RWPE1 (cell line): ENCODE measurements at places on chromosomes 6 and 20.

DNA sequence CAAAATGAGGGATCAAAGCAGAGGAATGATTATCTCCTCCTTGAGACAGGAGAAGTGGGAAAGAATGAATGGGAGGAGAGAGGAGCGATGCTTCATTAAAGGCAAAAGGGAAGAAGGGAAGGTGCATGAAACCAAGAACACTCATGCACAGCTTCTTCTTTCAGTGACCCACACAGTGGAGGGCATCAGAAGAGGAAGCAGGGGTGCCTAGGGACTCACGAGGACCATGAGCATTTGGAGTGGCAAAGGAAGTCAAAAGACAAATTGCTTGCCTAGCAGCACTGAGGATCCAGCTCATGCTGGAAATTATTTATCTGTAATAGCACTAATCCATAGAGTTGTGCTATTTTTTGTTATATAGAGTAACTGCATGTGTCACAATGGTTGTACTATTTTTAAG is 66.1 kb downstream of the SMLR1 start:
- DNase-seq = no peak

DNA sequence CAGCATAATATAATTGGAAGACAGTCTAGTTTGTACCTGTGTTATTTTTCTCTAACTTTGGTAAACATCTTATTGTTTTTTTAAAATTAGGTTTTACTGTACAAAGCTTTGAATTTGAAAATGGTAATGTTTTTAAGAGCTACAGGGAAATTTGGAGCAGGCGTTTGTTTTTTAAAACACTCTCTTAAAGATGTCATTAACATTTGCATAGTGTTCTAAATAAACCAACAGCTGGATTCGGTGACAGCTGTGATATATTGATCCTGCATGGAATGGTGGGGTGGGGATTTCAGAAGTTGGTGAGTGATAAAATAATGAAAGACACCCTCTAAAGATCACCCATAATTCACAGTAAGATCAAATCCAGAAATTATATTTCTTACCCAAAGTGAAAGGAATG is 97.9 kb upstream of the PRL start:
- DNase-seq = no peak

DNA sequence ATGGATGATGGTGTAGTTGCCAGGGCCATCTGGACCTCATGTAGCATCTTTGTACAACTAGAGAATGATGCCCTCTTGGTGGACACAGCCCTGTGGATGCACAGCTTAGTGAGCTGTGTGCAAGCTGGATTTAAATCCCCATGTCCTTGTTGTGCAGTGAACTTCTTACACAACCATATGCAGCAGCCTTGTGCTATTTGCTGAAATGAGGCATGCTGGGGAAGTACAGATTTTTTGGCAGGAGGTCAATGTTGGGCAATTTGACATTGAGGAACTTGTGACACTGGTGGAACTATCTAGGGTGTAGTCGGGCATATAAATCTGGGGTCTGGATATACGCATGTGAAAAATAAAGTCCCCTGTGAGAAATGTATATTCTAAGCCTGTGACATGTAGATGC is 5.8 kb upstream of the CDC5L start:
- DNase-seq = no peak

DNA sequence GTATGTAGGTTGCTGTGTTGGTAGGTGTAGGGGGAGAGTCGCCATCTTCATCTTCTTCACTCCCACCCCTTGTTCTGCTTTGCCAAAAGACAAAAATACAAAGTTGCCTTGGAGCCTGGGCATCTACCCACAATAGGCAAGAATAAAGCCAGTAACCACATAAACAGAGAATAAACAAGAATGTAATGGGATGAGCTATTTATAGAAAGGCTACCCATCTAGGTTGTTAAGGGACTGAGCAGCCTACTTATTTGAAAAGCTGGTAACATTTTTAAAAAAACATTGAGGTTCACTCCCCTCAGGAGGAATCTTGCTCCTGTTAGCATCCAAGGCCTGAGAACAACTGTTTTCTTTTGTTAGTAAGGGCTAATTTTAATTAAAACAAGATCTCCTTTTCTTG is 301.4 kb upstream of the STXBP5 start:
- no peak for DNase-seq

DNA sequence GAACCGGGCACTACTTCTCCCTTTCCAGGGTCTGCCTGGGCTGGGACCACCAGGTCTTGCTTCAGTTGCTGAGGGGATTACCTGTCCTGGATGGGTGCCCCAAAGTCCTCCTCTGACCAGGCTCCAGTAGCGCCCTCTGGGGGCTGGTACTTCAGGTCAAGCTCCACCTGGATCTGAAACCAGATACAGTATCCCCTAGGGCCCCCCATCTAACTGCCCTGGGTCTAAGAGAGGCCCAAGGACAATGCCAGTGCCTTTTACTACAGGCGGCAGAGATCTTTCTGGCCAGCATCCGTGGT is 11.2 kb upstream of the SPAG4 start:
- DNase-seq = no peak

GRCh38 chr20:14431568-14431967 is 94.2 kb upstream of the FLRT3 start:
- DNase-seq = no peak

DNA sequence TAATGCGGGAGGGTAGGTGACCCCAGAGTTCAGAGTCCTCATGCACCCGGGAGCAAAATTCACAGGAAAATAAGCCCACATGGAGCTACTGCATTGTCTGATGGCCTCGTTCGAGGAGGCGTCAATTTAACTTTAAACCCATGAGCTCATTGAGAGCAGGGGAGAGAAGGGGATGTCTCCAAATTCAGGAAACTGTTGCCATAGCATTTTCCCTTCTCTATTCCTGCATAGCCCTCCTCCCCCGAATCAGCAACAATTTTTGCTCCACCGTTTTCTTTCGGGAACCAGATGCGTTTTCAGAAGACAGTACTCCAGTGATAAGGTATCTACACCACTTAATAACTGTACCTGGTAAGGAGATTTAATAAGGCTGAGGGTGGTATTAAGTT is 324 bp upstream of the LAMP5 start:
- no peak for DNase-seq

DNA sequence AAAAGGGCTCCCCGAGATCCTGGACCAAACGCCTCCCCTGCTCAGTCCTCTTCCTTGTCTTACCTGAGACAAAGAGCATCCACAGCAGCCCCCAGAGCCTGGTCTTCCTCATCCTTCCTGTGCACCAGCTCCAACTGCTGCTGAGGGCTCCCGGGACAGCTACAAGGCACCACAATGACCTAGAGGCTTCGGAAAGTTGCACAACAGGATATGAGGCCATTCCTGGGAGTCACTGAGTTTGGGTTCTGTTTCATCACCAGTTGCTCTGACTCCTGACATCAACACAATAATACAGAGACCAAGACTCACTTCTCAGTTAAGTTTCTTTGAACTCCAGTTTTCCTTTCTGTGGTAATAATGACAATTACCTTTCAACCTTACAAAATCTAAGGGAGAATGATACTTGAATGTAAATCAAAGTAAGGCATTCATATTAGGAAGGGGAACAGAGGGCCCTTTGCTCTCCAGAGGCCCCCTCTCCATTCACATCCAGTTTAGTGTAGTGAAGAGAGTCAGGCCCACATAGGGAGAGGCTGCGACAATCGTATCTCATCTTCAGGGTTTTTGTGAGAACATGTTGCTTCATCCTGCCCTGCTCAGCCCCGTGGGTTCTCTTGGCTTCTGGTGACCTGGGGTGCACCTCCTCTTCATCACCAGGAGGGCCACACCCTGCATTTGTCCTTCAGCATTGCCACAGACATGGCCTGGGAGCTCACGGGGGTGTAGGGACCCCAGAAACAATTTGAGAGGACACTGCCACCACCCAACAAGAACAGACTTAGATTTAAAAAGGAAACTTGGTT is at the start of gene TREM1:
TREM1 (minus strand) TSS at position 139 of the 803 bp plus-strand sequence; CDS start at position 112, 27 bp downstream.
- DNase-seq = peak; percentile 73

DNA sequence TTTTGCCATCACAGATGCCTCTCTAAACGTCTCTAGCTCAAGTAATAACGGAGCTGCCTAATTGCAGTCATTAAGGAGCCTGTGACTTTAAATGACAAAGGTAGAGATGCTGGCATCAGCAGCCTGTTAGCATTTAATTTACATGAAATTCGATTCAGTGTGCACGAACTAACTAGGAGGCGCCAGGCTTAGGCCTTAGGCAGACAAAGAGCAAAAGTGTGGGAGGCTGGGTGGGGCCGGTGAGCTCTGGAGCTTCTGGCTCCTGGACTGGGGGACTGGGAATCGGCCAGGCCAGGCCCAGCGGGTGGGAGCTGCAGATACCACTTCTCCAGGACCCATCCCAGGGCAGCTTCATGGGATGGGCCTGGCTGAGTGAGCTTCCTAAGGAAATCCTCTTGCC is 170.0 kb upstream of the AGPAT4 start:
- no peak for DNase-seq

DNA sequence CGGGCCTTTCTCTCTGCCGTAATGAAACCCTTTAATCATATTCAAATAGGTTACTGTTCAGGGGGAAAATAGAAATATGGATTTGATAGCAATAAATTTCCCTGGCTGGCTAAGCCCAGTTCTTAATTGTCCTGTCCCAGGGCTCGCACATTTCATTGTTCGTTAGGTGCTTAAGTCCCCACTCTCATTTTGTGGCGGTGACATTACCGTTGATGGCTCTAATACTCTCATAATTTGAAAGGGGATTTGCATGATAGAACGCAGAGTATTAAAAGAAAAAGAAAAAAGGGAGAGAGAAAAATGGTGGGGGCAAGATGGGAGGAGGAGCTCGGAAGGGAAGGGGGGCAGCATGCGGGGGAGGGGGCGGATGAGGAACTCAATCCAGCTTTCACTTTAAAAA is 79.1 kb upstream of the FOXP4 start:
- DNase-seq = no peak

DNA sequence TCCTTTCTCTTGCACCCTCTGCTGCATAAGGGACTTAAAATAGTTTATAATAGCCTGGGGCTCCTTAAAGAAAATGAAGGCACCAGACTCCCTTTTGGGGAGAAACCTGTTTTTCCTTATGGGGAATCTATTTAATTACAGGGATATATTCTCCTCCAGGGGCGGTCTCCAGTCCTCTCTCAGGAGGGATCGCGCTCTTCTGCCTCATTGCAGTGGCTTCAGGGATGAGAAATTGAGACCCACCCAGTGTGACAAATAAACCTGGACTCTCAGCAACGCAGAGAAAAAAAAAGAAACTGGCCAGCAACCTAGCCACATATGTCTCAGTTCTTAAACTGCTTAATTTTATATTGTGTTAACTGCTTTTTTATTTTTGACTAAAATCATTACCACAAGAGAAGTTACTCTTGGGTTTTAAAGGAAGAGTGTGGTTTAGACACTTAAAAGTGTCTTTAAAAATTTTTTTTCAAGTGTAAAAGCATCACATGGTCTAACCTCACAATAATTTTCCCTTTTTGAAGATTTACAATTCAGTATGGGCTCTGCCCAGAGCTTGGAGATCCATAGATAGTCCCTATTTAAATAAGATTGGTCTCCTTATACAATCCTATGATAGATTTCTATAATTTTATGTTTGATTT is 11.7 kb upstream of the GOPC start:
- no peak for DNase-seq

DNA sequence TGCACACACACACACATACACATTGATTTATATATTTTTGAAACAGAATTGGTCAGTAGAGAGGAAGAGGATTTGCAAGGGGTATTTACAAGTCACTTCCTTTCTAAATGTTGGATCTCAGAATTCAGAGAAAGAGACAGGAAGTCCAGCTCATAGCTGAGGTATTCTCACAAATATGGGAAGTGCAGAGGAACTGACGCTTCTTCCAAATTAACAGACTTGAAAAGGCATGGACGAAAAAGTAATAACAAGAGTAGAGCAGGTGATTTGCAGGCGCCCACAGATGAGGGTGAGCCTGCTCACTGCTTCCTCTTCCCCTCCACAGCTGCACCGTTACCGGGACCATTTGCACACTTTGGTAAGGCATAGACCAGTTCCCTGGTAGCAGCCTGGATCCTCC is 246.4 kb downstream of the PHACTR1 start:
- no peak for DNase-seq

- no peak for DNase-seq
Measured at GRCh38 chr6:56541030-56541600, 101.6 kb downstream of the DST start.

- no peak for DNase-seq
Measured at GRCh38 chr6:28408076-28408802, 8.7 kb upstream of the ZSCAN12 start.

GRCh38 chr6:161578478-161578877 is 304.6 kb upstream of the AGPAT4 start:
- no peak for DNase-seq

GRCh38 chr20:2559651-2560050 is 23.3 kb downstream of the TMC2 start:
- no peak for DNase-seq

- DNase-seq = no peak
Measured at GRCh38 chr6:43778131-43778855, 8.3 kb downstream of the VEGFA start.

DNA sequence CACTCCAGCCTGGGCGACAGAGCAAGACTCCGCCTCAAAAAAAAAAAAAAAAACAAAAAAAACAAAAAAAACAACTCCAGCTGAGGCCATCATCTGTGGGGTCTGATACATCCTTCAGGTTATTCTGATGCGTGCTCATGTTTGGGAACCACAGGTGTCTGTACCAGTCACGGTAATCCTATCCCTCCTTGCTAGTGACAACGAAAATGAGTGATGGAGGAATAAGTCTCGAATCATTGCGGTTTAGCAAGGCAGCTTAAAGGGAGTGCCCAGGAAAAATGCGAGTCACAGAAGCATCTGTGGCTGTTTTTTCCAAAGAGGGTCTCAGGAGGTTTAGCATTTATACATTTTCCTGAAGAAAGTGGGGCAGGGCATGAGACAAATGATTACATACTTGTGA is 48.8 kb downstream of the MCUR1 start:
- DNase-seq = no peak

- no peak for DNase-seq
Measured at GRCh38 chr6:121867095-121867494, 431.6 kb downstream of the GJA1 start.

DNA sequence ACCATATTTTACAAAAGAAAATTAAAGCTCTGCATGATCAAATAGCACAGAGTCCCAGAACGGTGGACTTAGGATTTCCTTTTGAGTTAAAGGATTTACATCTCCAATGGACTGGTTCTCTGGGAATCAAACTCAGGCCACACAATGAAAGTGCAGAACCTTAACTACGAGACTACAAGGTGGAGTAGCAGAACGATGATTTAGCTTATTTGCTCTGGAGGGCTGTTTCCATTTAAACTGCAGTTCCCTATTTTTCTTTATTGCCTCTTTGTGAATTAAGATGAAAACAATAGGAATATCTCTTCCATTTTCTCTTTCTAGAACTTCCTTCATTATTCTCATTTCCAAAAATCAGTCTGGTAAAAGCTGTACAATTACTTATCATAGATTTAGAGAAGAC is 65.7 kb downstream of the TFAP2B start:
- DNase-seq = no peak

- DNase-seq = no peak
Measured at GRCh38 chr6:89433252-89434149, 549 bp downstream of the ANKRD6 start.

GRCh38 chr20:31716351-31716750 is 6.3 kb downstream of the BCL2L1 start:
- no peak for DNase-seq

DNA sequence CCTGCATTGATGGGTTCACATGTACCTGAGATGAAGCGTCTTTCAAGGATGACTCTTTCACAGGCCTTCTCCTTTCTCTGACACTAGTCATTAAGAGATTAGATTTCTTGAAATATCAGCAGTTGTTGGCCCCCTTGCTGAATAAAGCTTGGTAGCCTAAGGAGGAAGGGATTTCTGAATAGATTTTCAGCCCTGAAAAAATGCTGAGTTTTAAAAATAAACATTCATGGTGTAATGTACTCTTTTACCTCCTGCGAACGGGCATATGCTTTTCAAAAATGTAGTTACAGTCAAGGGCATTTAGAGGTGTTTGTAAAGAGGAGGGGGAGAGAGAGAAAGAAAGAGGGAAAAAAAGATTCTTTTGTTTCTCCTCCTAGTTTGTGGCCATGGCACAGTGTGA is 222.7 kb downstream of the SOX4 start:
- DNase-seq = no peak
